Heart left ventricle (tissue), 16 donors: ENCODE measurements at places on chromosomes 3 and 15.
A peak's percentile ranks its signal among the peaks of the same experiment; 100 is the strongest.

GRCh38 chr3:193040836-193041672, 123.4 kb upstream of the MB21D2 start:
- no peak for DNase-seq

DNA sequence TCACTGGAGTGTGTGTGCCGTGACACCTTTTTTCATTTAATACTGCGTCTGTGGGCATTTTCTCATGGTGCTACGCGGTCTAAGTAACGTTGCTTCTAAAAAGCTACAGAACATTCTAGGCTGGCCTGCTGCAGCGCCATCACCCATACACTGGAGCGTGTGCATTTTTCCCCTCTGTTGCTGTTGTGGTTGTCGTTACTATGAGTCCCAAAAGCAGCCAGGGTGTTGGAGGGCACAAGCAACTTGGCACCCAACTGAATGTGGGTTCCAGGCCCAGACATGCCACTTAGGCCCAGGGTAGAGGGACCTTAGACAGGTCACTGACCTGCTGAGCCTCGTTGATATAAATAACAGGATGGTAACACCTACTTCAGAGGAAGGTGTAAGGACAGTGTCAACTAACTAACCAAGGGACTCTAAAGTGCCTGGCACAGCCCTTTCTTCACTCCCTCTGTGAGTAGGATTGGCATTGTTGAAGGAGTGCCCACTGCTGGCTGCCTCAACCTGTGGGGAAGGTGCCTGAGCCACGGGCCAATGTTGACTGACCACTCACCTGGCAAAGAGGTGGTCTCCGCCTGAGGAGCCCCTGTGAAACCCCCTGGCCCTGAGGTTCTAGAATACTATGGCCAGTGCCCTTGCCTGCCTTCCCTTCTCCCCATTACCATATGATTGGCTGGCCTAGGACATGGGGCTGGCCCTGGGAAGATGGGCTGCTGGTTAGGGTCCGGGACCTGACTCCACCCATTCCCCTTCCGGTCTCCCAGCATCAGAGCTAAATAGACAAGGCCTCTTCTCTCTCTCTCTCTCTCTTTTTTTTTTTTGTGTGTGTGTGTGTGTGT, 3.5 kb downstream of the CSK start:
- DNase-seq, result no peak

DNA sequence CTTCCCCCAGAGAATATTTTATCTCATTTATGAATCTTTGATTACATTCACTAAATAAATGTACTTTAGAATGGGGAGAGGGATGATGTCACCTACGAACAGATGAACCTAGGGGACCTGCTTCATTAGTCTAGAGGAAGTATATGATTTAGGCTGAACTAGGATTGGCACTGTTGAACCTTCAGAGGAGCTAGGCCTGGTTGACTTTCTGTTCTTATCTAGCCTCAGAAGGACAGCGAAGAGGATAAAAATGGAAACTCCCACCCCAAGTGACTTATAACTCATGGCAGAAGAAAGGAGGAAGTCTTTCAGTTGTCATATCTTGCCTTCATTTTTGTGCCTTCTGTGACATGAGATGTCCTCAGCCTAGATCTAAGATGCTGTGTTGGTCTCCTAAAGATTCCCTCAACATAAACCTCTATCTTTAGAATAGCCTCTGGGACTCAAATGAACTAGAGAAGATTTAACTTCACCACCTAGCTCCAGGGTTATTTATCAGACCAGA, 42.6 kb downstream of the POLG start:
- no peak for DNase-seq

GRCh38 chr15:24878153-24878552, 76.6 kb upstream of the SNRPN start:
- DNase-seq, result peak; percentile 28

DNA sequence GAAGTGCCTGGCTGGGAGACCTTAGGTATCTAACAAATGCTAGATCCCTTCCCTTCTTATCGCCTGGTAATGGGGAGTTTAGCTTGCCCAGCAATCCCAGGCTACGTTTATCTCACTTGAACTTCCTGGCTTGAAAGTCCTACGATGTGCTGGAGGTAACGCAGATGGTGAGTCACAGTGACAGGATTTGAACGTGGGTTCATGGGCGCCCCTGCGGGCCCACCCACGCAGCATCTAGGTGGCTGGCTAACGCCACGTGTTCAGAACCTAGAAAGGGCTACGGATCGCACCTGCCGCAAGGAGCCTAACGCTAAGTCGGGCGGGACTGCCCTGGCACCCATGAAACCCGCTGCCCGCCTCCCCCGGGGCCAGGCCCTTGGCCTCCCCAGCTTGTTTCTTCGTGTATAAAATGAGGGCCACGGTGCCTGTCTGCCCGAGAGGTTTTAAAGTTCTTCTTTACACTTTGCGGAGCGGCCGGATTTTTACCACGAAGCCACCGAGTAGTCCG, 600 bp upstream of the USP3 start:
- DNase-seq, result no peak

- no peak for DNase-seq
Measured at GRCh38 chr3:36714343-36715086, 49.8 kb downstream of the DCLK3 start.

DNA sequence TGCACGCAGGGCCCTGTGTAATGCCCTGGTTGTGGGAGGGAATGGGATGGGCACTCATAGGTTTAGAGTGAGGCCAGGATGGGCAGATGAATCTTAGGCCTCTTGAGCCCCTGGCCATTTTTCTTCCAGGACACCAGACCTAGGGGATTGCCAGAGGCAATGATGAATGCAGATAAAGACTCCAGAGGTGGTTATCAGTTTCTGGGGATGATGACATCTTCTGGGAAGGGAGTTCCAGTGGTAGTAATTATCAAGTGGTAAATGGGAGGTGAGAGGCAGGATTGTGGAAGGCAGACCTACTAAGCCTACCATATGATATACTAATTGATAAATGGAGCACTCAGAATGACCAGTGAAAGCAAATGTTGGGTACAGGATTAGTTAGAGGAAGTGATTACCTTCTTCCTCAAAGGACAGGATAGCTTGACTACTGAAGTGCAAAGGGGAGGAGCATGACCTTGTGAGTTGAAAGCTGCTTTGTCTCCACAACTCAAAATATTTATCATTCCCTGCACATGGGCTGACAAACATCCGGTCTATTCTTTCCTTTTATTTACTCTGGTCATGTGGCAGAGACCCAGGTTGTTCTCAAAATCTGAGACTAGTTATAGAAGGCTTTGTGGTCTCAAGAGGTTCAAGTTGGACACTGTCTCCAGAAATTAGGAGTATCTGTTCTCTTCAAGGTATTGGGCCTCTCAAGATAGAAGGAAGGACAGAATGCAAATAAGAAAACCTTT, 10.2 kb upstream of the MAPK6 start:
- no peak for DNase-seq

DNA sequence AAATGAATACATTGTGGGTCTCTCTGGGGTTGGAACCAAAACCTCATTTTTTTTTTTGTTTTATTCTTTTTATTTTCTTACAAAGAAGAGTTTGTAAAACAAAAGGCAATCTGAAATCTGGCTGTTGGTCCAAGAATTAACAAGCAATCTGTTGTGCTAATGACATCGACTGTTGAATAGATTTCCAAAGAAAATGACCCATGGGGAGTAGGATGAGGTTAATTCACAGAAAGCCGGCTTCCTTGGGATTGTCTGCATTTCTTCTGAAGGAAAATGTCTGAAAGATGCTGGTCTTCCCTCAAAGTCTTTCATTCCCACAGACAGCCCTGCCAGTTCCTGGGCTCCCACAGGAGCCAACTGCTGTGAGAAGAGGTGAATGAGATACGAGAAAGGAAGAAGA, 92.9 kb downstream of the LRRC3B start:
- no peak for DNase-seq

DNA sequence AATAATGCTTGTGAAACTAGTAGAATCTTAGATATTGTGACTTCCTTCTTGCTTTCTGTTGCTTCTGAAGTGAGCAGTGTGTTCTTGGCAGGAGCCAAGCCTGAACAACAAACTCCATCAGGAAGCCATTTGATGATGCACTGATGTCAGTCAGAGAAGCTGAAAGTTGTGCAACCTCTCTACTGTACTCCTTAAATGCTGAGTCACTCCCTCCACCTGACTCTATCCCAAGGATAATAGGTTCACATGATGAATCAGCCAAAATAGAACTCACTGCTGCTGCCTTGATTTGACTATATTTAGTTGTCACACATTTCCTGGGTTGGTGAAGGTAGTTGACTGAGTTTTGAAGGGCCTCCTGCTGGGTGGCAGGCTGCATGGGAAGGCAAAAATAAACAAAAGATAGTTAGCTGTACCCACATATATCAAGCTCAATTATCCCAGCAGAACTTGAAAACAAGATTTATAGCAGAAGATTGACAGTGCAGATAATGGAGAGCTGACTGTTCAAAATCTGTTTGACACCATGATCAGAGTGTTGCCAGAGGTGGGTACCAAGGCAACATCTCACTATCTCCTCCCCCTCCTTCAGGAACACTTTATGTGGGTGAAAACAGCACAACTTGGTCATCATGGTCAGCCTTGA, 328.4 kb upstream of the DPH6 start:
- no peak for DNase-seq

DNA sequence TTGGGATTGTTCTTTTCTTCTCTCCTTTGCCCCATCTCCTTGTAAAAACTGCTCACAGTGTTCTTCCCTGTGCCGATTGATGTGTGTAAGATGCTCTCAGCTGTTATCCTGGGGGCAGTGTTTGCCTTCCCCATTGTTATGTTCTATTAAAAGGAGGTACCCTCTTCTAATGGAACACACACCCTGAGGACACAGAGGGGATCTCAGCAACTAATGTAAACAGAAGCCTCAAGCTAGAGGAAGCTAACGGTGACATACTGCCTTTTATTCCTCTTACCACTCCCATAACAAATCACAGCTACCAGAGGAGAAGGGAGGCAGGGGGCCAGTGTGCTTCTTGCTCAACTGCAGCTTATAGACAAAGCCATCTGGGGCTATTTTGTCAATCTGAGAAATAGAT, 2.2 kb downstream of the TAGLN3 start:
- no peak for DNase-seq

GRCh38 chr3:99858469-99858868, 40.8 kb downstream of the CMSS1 start:
- DNase-seq, result no peak

DNA sequence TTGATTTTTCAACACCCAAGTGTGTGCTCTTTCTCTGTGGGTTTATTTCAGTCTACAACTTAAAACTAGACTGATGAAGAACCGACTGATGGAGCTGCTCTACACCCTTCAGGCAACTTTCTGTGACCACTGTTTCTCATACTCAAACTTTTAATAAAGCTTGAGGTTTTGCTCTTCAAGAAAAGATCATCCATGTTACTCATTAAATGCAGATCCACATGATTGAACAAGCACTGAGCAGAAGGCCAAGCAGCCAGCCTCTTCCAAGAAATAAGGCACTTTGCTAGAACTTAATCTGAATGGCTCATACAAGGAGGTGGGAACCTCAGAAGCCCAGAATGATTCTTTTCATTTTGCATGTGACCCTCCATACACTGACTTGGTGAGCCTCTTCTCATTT, 8.7 kb downstream of the SLC27A2 start:
- DNase-seq, result no peak

DNA sequence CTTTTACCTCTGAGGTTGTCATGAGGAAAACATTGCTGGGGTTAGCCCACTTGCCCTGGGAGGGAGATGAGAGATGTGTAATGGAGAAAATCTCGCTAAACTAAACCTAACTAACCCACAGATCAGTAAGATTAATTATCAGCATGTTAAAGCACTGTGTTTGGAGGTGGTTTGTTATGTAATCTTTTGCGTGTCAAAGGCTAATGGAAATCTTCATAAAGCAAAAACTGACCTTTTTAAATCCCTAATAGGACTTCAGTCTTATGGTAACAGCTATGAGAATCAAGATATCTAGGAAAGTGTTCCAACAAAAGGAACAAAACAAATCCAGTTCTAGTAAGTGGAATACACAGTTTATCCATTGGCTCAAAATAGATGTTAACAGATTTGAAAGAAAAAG, 102.7 kb downstream of the PLOD2 start:
- DNase-seq, result no peak

DNA sequence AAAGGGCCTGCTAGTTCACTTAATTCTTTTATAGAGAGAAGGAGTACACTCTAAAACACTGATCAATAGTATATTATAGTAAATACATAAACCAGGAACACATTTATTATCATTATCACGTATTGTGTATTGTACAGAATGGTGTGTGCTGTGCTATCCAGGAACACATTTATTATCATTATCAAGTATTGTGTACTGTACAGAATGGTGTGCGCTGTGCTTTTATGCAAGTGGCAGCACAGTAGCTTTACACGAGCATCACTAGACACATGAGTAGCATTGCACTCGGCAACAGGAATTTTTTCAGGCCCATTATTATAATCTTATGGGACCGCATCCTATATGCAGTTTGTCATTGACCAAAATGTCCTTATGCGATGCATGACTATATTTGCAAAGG, 20.9 kb upstream of the MUC20 start:
- DNase-seq, result no peak

DNA sequence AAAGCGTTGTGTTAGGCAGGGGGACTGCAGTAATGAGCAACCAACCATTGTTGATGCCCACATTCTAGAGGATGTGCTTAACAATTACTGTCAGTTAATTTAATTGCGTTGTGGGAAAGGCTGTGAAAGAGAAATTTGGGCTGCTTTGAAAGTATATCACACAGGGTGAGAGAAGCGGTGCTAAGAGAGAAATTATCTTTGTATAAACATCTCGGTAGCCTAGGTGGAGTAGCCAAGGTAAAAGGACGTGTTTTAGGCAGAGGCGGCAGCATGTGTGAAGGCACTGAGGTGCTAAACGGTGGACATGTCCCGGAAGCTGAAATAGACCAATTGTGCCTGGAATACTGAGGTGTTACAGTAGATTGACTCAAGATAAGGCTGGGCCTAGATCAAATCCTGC, 71.9 kb downstream of the UBE2E2 start:
- no peak for DNase-seq

- DNase-seq, result no peak
Measured at GRCh38 chr3:129996073-129996472, 21.6 kb downstream of the TRH start.

DNA sequence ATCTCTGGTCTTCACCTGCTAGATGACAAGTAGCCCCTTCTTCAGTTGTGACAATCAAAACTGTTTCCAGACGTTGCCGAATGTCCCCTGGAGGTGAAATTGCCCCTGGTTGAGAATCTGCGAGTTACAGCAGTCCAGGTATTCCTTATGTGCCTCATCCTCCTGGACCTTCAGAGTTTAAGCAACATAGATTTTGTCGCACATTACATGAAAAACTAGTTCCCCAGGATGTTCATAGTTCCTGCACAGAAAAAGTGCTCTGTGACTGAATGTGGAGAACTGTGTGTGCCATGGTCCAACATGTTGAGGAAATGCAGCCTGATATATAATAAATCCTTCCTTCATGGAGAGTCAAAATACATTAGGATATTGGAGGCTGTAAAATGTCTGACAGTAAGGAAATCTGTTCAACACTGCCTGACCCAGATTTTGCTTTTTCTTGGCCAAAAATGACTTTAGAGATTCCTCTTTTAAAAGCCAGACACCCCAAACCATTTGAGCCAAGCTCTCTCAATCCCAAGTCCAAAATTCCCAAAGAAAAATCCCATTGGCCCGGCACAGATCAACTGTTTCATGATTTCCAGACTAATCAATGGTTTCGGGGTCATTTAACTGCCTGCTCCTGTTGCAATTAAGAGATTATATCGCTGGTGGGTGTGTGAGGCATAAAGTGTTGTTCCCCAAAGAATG, 20.4 kb upstream of the SHC4 start:
- DNase-seq, result no peak

- no peak for DNase-seq
Measured at GRCh38 chr15:47963265-47963664, 157.5 kb upstream of the SLC24A5 start.

- DNase-seq, result no peak
Measured at GRCh38 chr15:59299929-59300617, 72.6 kb downstream of the MYO1E start.
